Cardiac ventricle fibroblast (primary cell): ENCODE measurements at places on chromosomes 5 and 9. TPM values are rescaled to one million over a fixed set of nuclear protein-coding genes. Genes with fewer than 3 reads are reported as not detected.

Gene PCDHA8
- total RNA-seq = 0.06 TPM in 1 of 2 replicates, not detected in the other

Gene TIMD4
- total RNA-seq = not detected in 2 replicates

Gene SREK1IP1
- 6.2 and 7.6 TPM in 2 replicates for total RNA-seq

Gene ITK
- not detected in 2 replicates for total RNA-seq

Gene IARS1
- total RNA-seq = 72.6 and 80.5 TPM in 2 replicates

Gene IL5
- total RNA-seq = not detected in 2 replicates

Gene GFI1B
- total RNA-seq = not detected in 2 replicates

Gene TAF1L
- not detected in 2 replicates for total RNA-seq

Gene SNX24
- 8.1 and 15.1 TPM in 2 replicates for total RNA-seq

Gene HTR1A
- total RNA-seq = not detected in 2 replicates
